Caudate nucleus (tissue), 63 donors: ENCODE measurements at places on chromosomes 2 and 18.
A peak's percentile ranks its signal among the peaks of the same experiment; 100 is the strongest.

GRCh38 chr2:176297737-176298136 lies 28.5 kb downstream of the MTX2 start:
- DNase-seq = no peak

GRCh38 chr18:56702946-56703345 lies 51.8 kb downstream of the WDR7 start:
- no peak for DNase-seq

DNA sequence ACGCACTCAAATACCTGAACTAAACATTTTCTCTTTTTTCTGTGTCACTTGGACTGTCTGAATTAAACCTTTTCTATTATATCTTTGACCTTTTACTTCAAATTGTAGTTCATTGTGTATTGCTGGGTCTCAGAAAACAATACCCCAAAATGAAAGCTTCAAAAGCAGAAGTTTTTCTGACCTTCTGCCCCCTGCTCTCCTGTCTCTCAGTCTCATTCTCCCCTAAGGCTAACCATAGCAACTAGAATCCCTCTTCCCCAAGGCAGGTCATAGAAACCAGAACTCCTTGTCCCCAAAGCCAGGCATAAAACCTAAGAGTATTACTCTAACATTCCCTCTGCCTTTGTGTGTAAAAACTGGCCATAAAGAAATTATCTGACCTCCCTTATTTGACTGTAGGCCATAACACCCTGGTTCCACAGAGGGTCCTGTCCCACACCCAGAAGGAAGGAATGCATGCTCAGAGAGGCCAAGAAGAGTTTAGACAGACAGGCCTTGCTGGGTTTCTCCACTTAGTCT lies 93.5 kb upstream of the B3GNT2 start:
- DNase-seq = no peak

DNA sequence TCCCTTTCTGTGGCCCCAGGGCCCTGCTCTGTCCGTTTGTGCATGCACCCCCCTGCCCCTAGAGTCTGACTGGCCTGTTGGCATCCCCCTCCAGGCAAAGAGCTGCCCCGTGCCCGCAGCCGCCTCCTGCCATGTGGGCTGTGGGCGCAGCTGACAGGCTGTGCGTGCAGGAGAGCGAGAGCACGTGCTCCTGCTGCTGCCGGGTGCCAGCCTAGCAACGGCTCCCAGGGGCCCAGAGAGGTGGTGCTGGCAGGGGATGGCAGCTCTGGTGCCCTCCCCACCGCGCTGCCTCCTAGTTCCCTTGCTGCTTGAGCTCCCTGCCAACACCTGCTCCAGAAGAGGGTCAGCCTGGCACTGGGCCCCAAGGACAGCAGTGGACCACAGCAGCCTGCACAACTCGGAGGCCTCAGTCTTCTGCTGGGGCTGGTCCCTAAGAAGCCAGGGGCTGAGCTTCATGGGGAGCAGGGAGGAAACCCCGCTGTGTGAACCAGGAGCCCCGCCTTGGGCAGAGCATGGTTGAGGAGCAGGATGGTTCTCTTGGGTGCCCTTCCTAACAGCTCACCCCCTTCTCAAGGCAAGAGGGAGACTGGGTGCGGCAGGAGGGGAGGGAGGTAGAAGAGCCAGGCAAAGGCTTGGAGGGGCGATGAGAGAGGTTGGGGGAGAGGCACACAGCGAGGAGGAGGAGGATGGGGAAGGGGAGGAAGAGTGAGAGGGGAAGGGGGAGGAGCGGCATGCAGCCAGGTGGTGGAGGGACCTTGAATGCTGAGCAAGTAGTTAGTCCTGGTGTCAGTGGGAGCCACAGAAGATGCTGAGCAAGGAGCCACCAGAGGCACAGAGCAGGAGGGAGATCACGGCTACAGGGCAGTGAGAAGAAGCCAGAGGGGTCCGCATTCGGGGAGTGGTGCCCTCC lies 23.8 kb upstream of the PTMA start:
- DNase-seq = peak; percentile 88

DNA sequence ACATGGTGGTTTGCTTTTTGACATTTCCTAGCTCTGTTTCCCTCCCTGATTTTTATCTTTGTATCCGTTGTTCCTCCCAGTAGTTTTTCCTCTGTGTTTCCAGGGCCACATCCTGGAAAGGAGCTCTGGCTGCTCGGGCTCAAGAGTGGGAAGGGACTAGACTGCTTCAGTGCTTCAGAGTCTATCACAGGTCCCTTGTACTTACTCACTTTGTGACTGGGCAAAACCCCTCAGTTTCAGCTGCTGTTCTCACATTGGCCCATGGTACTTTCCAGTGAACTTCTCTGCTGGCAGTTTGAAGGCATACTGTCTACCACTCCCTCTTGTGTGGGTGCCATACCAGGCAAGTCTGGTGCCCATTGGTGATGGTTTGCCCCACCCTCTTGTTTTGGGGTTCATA lies 7.5 kb upstream of the STAMBP start:
- DNase-seq = no peak

GRCh38 chr2:75246441-75247167 lies 47.3 kb upstream of the TACR1 start:
- no peak for DNase-seq

DNA sequence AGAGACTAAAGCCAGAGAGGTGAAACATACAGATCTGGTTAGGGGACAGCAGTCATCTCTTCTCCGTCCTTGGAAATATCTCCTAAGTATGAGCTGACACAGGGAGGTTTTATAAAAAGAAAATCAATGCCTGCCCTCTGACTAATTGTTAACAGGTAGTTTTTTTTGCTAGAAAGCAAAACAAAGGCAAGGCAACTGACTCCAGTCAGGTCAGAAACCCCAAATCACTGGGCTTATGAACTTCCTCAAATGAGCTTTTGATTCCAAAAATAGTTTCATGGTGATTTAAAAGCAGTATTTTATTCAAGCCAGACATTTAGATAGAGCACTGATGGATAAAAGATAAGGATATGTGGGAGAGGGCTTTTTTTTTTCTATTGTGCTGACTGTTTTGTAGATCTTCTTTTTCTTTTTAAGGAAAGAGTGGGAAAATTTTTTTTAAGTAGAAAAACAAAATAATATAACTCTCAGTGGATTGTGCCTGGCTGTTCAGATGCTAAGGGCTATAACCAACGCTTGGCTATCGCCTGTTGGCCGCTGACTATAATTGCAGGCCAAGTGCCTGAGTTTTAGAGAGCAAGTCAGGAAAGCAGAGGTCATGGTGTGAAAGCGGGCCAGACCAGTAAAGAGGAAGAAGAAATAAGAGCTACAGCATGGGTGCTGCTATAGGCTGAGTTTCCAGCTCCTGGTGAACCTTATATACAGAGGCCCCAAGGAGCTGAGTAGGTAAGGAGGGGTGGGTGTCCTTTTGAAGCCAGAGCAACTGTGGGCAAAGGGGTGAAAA lies 44.9 kb downstream of the MRPL35 start:
- DNase-seq = no peak

DNA sequence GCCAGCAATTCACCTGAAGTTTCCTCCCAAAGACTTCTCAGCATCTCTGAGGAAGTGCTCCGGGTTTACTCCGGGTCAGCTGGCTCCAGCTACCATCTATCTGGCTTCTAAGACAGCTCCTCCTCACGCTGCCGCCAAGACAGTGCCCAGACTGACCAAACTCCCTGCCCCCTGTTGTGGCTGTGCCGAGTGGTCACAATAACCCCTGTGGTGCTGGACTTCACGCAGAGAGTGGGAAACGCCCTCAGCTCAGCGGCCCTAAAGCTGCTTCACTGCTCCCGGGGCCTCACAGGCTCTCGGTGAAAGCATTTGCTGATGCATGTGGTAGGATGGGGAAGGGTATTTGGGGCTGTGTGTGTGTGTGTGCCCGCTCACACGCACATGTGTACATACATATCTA lies 154.8 kb upstream of the ZNF236 start:
- DNase-seq = no peak

DNA sequence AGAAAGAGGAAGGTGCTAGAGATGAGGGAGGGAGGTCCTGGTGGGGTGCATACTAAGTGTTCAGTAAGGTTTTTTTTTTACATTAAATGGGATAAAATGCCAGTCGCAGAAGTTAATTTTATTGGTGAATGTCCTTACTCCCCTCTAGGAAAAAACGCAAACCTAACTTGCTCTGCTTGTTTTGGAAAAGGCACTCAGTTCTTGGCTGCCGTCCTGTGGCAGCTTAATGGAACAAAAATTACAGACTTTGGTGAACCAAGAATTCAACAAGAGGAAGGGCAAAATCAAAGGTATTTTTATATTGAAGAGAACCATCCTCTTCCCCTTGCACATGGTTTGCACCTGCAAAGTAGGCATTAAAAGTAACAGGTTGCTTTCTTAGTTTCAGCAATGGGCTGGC lies 12.7 kb upstream of the IL18R1 start:
- DNase-seq = no peak

GRCh38 chr2:99150706-99151105 lies 4.0 kb downstream of the TSGA10 start:
- no peak for DNase-seq

- no peak for DNase-seq
Measured at GRCh38 chr2:5698134-5698533, 6.0 kb downstream of the SOX11 start.

DNA sequence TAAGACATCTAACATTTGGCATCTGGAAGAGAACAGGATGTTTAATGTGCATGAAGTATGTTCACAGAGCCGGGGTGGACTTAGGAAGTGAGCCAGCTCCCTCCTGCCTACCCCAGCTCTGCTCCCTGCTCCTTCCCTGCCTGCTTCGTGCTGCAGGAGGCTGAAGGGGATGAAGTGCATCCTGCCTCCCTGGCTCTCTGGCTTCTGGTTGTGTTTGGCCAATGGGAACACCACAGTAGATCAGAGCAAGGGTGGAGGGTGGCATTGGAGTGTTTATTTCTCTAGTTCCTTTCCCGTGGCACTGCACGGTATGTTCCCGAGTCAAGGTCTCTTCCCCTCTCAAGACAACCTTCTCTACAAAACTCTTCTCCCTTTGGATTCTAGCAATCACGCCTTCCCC lies 379.9 kb downstream of the CLIP4 start:
- no peak for DNase-seq

- no peak for DNase-seq
Measured at GRCh38 chr18:41789001-41789400, 166.0 kb upstream of the PIK3C3 start.

DNA sequence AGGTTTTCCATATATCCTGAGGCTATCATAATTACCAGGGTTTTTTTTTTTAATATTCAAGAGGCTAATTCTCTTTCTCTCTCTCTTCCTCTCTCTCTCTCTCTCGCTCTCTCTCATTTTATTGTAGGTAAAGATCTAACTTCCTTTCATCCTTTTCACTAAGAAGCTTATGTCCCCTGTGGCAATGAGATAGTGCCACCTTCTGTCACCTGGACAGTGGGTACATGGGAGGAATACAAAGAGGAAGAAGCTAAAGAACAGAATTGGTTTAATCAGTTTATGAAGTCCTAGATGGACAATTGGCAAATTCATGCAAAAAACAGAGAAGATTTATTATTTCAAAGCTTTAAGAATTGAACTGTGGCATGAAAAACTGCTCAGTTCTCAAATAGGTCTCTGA lies 1582.3 kb upstream of the TMEFF2 start:
- no peak for DNase-seq

DNA sequence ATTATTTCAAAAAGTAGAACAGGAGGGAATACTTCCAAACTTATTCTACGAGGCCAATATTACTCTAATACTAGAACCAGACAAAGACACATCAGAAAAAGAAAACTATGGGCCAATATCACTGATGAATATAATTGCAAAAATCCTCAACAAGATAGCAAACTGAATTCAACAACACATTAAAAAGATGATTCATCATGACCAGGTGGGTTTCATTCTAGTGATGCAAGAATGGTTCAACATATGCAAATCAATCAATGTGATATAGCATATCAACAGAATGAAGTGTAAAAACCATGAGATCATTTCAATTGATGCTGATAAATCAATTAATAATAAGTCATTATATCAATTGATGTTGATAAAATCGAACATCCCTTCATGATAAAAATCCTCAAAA lies 22.4 kb upstream of the EML6 start:
- DNase-seq = no peak

DNA sequence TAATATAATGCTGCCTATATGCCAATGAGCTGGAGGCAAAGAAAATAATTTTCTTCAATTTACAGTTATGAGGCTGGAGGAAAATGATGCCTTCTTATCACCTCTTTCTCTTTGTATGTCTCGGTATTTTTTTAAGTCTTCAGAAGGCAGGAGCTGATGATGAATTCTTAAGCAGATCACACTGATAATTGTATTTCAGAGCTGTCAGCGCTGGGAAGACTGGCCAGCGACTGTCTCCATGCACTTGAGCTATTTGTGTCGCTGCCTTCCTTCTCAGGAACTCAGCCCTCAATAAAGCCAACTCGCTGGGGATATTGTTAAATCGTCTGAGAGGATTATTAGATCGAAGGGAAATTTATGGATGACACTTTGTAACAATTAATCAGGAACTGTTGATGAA lies 40.3 kb downstream of the PTGR3 start:
- no peak for DNase-seq

GRCh38 chr2:63736354-63736753 lies 105.3 kb upstream of the UGP2 start:
- no peak for DNase-seq

DNA sequence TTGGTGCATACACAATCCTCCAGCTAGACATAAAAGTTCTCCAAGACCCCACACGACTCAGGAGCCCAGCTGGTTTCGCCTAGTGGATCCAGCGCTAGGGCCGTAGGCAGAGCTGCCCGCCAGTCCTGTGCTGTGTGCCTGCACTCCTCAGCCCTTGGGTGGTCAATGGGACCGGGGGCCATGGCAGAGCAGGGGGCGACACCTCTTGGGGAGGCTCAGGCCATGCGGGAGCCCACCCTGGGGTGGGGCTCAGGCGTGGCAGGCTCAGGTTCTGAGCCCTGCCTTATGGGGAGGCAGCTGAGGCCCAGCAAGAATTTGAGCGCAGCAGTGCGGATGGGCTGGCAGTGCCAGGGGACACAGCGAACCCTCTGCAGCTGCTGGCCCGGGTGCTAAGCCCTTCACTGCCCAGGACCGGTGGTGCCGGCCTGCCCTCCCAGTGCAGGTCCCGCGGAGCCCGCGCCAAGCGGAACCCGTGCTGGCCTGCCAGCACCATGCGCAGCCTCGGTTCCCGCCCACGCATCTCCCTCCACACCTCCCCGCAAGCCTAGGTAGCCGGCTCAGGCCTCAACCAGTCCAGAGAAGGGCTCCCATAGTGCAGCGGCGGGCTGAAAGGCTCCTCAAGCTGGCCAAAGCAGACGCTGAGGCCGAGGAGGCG lies 1566.6 kb upstream of the SLC39A10 start:
- no peak for DNase-seq
